ENCODE measurements at places on chromosomes 3 and 15. TPM values are rescaled to one million over a fixed set of nuclear protein-coding genes. Genes with fewer than 3 reads are reported as not detected.

Gene HES1
- total RNA-seq: 12.6 TPM

Gene ILDR1
- total RNA-seq: not detected

Gene CHRNA5
- 2.9 TPM for total RNA-seq

Gene C15orf62
- total RNA-seq: 1.7 TPM

Gene OR5H6
- 0.50 TPM for total RNA-seq

Gene RYR3
- total RNA-seq: 0.51 TPM

All from motor neuron (in vitro differentiated cells).